ENCODE measurements at places on chromosomes 6 and 20.

- no peak for DNase-seq
Observed at GRCh38 chr6:57313711-57314471, 3.5 kb upstream of the PRIM2 start.

DNA sequence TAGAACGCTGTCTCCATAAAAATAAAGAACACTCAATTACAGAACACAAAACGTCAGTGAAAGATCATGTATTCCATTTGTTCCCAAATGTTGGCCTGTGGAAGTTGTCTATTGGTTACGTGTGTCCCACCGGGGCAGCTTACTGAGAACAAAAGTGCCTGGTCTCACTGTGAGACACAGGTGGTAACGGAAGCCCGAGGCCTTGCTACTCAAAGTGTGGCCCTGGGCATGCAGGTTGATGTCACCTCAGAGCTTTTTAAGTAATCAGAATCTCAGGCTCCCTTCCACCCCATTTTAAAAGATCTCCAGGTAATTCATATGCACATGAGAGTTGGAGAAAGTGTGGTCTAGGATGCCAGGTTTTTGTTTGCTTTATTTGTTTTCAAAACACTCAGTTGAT, 422.5 kb upstream of the OPRM1 start:
- DNase-seq = no peak

DNA sequence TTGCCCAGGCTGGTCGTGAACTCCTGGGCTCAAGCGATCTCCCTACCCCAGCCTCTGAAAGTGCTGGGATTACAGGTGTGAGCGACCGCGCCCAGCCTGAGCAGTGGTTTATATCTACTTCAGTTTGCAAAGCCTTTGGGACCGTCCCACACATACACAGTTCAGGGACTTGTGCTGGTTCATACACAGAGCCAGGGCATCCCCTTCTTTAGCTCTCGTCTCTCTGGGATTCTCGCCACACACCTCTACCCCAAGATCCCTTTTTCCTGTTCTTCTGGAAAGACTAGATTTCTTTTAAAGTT, 12.5 kb downstream of the CAP2 start:
- DNase-seq = no peak

- DNase-seq = no peak
Observed at GRCh38 chr6:56245903-56246351, 1.5 kb downstream of the COL21A1 start.

- DNase-seq = no peak
Observed at GRCh38 chr6:30735668-30736314, 6.7 kb downstream of the FLOT1 start.
